ENCODE measurements at places on chromosomes 13 and 19. TPM values are rescaled to one million over a fixed set of nuclear protein-coding genes. Genes with fewer than 3 reads are reported as not detected.

GRCh38 chr13:83204886-83205285, 677.4 kb downstream of the SLITRK1 start:
- H3K36me3 ChIP-seq = no peaks in the 10 kb centered on the region
- DNase-seq = no peak
- H3K27ac ChIP-seq = no peak overlapping the region
- H3K4me1 ChIP-seq = no peaks in the 10 kb centered on the region
- no peaks in the 10 kb centered on the region for H3K27me3 ChIP-seq

Gene CEACAM21
- total RNA-seq = 40.9 TPM

DNA sequence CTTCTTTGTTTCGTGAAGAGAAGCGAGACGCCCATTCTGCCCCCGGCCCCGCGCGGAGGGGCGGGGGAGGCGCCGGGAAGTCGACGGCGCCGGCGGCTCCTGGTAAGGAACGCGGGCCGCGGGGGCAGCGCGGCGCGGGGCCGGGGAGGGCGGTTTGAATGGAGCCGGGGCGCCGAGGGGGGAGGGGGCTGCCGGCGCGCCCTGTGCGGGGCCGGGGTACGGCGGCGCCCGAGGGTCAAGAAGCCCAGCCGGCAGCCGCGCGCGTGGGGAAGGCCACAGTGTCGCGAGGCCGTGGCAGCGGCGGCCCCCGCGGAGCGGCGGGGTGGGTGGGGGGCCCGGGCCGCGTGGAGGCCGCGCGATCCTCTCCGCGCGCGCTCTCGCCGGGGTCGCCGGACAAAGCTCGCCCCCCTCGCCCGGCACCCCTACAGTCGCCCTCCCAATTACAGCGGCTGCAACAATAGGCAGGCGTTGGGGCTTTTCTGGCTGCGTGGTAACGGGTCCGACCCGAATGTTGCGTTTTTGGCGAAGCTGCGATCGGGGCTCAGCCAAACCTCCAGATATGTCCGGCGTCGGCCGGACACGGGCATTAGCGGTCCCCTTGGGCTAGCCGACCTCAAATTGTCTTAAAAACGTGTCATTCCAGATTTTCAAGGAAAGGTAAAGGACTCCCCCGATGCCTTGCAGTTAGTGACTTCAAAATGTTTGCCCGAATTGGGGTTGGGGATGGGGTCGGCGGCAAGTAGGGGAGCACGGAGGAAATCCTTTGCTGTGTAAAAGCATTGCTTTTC, 437 bp downstream of the SMARCA4 start:
- no peak for DNase-seq
- peak overlapping the region; percentile 89 for H3K4me3 ChIP-seq
- peaks cover 47% of the 10 kb centered on the region for H3K4me1 ChIP-seq

DNA sequence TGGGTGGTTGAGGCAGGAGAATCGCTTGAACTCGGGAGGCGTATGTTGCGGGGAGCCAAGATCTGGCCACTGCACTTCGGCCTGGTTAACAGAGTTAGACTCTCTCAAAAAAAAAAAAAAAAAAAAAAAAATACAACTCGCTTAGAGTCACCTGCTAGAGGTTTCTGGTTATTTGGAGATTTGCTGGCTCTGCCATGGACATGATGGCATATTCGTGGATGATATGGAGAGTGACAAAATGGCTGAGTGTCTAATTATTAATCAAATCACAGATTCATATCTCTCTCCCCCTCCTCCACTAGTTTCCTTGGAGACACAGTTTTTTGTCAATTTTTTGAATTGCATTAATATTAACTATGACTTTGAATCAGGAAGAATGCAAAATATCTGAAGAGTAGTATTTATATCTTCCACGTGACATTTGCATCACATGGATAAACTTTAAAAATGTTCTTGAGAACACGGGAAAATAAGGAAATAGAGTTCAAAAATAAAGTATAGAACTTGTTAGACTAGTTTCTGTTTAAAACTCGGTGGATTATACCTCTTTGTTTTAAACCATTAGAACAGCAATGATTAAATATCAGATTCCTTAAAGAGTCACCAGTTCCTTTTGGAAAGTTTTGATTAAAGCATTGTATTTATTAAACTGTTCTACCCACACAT, 47.8 kb downstream of the KLF5 start:
- no peaks in the 10 kb centered on the region for H3K4me1 ChIP-seq
- H3K4me3 ChIP-seq = no peak overlapping the region
- H3K27ac ChIP-seq = no peak overlapping the region
- no peaks in the 10 kb centered on the region for H3K27me3 ChIP-seq

Gene KLK4
- total RNA-seq = not detected

DNA sequence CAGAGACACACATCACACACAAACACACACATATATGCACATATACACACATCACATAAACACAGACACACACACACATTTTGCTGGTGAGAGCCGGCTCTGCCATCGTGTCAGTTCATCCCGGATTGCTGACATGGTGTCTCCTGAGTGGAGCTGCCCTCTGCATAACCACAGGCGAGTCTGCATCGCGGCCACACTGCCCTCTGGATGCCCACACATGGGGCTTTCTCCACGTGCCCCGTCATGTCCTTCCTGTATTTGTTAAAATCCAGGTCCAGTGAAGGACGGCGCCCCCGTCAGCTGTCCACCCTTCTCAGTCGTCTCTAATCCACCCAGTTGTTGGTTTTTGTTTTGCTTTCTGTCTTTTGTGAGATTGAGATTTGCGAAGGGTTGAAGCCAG, 52.6 kb upstream of the F7 start:
- H3K27ac ChIP-seq = no peak overlapping the region
- DNase-seq = no peak
- H3K4me1 ChIP-seq = no peaks in the 10 kb centered on the region
- H3K4me3 ChIP-seq = no peak overlapping the region
- no peaks in the 10 kb centered on the region for H3K27me3 ChIP-seq
- H3K36me3 ChIP-seq = no peaks in the 10 kb centered on the region

Gene CYP2F1
- not detected for total RNA-seq

GRCh38 chr13:106036870-106037269, 498.6 kb downstream of the EFNB2 start:
- no peaks in the 10 kb centered on the region for H3K36me3 ChIP-seq
- no peak overlapping the region for H3K27ac ChIP-seq
- no peaks in the 10 kb centered on the region for H3K27me3 ChIP-seq
- DNase-seq = no peak
- H3K4me1 ChIP-seq = no peaks in the 10 kb centered on the region

GRCh38 chr13:108155185-108156106, 59.9 kb downstream of the LIG4 start:
- H3K4me1 ChIP-seq = no peaks in the 10 kb centered on the region
- H3K36me3 ChIP-seq = no peaks in the 10 kb centered on the region
- H3K27ac ChIP-seq = no peak overlapping the region

- no peak overlapping the region for H3K4me3 ChIP-seq
- no peaks in the 10 kb centered on the region for H3K27me3 ChIP-seq
- peaks cover 33% of the 10 kb centered on the region for H3K4me1 ChIP-seq
These were observed 1.8 kb downstream of the FXYD1 start for GRCh38 chr19:35140207-35140961.

Gene IFNL1
- 1.6 TPM for total RNA-seq

- peaks cover 16% of the 10 kb centered on the region for H3K4me1 ChIP-seq
- peaks cover 59% of the 10 kb centered on the region for H3K27me3 ChIP-seq
- H3K4me3 ChIP-seq = no peak overlapping the region
- H3K27ac ChIP-seq = no peak overlapping the region
- DNase-seq = peak; percentile 27
These were observed 5.9 kb upstream of the CACNG7 start for GRCh38 chr19:53903055-53903680.

DNA sequence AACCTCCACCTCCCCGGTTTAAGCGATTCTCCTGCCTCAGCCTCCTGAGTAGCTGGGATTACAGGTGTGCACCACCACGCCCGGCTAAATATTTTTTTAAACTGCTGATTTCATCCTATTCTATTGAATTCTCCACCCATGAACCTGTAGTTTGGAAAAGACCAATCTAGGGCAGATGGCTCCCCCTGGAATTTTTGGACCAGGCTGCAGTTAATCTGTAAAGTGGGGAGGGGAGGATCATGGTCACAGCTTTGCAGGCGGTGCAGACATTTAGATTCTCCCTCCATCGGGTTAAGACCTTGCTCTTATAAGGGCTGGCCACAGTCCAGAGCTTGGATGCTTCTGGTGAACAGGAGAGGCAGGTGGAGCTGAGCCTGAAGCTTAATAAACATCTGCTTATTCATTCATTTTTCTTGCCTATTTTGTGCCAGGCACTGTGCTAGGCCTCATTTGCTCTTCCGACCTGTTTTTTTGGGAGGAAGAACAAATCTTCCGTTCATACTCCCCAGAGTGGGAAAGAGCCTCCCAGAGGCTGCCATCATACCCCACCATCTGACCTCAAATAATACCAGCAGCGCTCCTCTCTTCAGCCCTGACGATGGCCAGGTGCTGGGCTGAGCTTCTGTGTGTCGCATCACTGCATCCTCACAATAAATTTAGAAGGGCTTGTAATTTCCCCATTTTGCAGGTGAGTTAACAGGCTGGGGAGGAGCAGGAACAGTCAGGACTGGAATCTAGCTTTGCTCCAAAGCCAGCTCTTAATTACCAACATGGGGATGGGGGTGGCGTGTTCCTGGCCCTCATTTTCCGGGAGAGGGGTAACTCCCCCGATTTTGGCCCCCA, 902 bp upstream of the CCDC106 start:
- H3K4me1 ChIP-seq = peaks cover 40% of the 10 kb centered on the region
- H3K36me3 ChIP-seq = peaks cover 16% of the 10 kb centered on the region
- peak overlapping the region; percentile 70 for H3K4me3 ChIP-seq
- no peaks in the 10 kb centered on the region for H3K27me3 ChIP-seq
- DNase-seq = no peak

DNA sequence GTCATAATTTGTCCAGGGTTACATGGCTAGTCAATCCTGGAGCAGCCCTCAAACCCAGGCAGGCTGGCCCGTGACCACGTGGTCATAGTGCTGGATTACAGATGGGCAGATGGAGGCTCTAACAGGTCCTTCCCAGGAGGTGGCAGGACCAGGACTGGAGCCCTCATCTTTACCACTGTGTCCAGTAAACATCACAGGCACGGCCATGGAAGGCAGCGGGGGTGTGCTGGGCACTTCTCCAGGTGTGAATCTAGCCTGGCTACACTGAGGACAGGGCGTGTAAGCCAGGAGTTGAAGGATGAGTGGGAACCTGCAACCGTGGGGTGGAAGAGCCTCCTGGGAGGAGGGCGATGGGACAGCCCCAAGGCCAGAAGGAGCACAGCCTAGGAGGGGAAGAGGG, 6.1 kb downstream of the CIC start:
- peaks cover 59% of the 10 kb centered on the region for H3K4me1 ChIP-seq
- no peak overlapping the region for H3K4me3 ChIP-seq
- peaks cover 25% of the 10 kb centered on the region for H3K36me3 ChIP-seq
- H3K27ac ChIP-seq = no peak overlapping the region
- H3K27me3 ChIP-seq = no peaks in the 10 kb centered on the region

Gene AXL
- 0.31 TPM for total RNA-seq

GRCh38 chr13:39394796-39395678, 208.0 kb downstream of the LHFPL6 start:
- no peak overlapping the region for H3K27ac ChIP-seq
- no peaks in the 10 kb centered on the region for H3K27me3 ChIP-seq
- no peaks in the 10 kb centered on the region for H3K4me1 ChIP-seq
- H3K4me3 ChIP-seq = no peak overlapping the region

Gene IGFL1
- not detected for total RNA-seq

DNA sequence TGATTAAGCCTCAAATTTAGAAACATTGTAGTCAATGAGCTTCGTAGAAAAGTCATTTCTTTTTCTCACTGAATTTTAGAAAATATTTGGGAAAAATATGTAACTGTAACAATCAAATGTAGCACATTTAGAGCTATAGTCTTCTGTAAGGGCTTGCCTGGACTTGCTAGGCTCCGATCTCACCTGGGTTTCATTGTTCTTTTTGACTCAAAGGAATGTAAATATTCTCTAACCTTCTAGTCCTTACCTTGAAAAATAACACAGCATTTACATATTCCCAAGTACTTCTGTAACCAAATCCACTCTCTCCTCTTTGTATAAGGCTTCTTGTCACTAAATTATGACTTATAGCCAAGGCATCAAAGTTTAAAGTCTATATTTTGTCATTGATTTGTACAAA, 2.9 kb upstream of the UFM1 start:
- H3K27me3 ChIP-seq = no peaks in the 10 kb centered on the region
- no peak overlapping the region for H3K4me3 ChIP-seq
- DNase-seq = no peak
- H3K27ac ChIP-seq = no peak overlapping the region
- peaks cover 25% of the 10 kb centered on the region for H3K4me1 ChIP-seq

Gene WDR88
- total RNA-seq = not detected

- DNase-seq = no peak
- peak overlapping the region; percentile 82 for H3K27ac ChIP-seq
- H3K4me1 ChIP-seq = peaks cover 28% of the 10 kb centered on the region
- H3K36me3 ChIP-seq = peaks cover 32% of the 10 kb centered on the region
- H3K27me3 ChIP-seq = no peaks in the 10 kb centered on the region
These were observed 872 bp downstream of the FARSA start for GRCh38 chr19:12932392-12933286.

DNA sequence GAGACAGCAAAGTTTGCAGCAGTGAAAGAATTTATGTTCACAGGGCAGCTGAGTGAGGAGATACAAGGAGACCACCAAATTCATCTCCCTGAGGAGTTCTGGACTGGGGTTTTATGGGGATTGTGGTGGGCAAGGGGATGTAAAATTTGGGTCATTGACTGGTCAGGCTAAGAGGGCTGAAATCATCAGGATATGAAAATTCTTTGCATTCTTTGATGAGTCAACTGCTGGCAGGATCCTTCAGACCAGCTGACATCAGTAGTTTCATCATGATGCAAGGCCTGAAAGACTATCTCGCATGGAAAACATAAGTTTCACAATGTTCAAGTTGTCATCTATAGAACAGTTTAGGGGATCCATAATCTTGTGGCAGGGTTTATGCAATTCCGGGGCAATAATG, 869.5 kb upstream of the PCDH9 start:
- H3K36me3 ChIP-seq = no peaks in the 10 kb centered on the region
- no peak overlapping the region for H3K27ac ChIP-seq
- H3K4me3 ChIP-seq = no peak overlapping the region

Gene DNAAF3
- not detected for total RNA-seq

DNA sequence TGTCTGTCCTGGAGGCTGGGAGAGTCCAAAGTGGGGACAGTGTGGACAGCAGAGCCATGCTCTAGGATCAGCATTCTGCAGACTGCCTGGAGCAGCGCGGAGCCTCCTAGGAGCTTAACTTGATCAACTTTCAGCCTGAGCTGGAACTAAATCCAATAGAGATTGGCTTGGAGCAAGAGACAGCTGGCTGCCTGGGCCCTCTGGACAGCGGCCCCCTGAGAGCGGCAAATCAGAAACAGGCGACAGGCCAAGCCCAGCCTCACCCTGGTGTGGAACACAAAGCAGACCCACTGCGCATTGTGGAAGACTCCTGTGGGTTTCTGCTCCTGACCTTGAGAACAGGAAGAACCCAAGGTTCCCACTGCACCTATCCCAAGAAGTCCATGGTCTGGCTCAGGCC, 462.2 kb downstream of the TSHZ3 start:
- H3K36me3 ChIP-seq = no peaks in the 10 kb centered on the region
- no peak overlapping the region for H3K27ac ChIP-seq
- H3K4me1 ChIP-seq = no peaks in the 10 kb centered on the region
- peaks cover 8% of the 10 kb centered on the region for H3K27me3 ChIP-seq

All from activated CD4-positive, alpha-beta memory T cell treated with anti-CD3 and anti-CD28 coated beads for 36 hours (primary cell).